AML-193 (cell line): ENCODE measurements at places on chromosomes 2 and 18.

DNA sequence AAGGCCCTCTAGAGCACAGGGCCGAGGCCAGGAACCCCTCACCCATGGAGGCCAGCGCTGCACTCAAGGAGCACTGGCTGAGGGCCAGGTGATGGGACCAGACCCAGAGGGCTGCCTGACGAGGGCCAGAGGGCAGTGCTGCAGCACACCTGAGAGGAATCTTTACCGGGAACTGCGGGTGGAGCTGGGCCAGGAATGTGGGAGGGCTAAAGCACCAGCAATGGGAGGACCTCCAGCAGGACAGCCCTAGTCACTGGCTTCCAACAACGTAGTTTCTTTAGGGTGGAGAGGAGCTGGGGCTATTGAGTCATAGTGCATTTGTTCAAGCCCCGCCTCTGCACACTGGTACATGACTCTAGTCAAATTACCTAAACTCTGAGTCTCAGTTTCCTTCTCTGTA, 143.4 kb downstream of the TMEM17 start:
- no peak for DNase-seq

- no peak for DNase-seq
Measured at GRCh38 chr2:38512211-38512610, 90.5 kb downstream of the HNRNPLL start.

DNA sequence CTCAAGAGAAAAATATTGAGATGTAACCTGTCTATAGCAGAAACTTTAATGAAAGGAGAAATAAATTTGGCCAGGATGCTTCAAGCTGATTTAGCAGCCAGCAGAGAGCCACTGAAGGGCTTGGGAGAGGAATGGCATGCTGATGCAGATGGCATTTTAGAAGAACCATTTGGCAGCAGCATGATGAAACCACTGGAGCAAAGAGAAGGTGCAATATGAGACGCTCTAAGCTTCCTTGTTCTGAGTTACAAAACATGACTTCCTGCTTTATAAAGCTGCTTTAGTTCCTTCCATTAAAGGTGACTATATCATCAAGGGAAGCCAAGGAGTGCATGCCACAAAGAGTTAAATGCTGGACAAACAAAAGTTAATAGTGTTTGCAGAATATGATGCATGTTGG, 189.7 kb downstream of the PID1 start:
- DNase-seq: peak; percentile 19

DNA sequence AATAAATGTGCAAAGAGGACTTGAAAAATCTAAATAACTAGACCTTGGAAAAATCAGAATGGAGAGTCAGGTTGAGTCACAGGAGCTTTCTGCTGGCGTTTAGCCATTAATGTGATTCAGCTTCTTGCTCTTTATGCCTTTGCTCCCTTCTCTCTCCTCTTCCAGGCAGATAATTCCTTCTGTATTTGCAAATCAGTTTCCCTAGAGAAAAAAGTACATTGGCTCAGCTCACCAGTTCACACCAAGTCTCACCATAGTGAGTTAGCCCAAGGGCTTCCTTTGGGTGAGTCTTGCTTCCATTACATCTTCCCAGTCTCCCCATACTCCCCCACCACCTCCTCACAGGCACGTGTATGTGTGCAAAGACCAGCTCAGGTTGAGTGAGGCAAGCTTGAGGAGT, 73.6 kb downstream of the CYBRD1 start:
- no peak for DNase-seq

GRCh38 chr18:45686891-45687611, 36.9 kb upstream of the SLC14A1 start:
- peak; percentile 99 for DNase-seq

DNA sequence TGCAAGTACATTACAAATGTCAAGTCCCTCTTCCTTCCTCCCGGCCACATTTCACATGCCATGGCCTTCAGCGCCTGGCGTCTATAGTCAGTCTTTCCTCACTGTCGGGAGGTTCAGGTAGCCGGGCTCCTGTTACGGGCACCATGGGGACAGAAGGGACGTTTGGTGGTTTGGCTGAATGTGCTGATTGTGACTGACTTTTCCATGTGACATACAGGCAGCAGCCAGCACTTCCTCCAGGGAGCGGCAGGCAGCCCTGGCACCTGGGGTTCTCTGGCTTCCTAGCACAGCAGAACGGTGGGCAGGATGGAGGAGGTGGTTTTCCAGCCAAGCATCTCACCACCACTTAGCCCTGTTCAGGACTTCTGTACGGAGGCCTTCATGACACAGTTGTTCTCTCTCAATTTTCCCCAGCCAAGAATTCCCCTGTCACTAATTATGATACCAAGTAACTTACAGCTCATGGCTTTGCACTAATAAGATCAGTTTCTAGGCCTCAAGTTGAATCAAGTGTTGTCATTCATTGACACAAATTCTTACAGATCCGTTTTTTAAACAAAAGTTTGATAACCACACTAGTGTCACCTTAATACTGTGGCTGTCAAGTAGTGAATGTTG, 83.9 kb upstream of the REV1 start:
- no peak for DNase-seq

- no peak for DNase-seq
Measured at GRCh38 chr18:77042583-77042982, 90.0 kb downstream of the MBP start.

DNA sequence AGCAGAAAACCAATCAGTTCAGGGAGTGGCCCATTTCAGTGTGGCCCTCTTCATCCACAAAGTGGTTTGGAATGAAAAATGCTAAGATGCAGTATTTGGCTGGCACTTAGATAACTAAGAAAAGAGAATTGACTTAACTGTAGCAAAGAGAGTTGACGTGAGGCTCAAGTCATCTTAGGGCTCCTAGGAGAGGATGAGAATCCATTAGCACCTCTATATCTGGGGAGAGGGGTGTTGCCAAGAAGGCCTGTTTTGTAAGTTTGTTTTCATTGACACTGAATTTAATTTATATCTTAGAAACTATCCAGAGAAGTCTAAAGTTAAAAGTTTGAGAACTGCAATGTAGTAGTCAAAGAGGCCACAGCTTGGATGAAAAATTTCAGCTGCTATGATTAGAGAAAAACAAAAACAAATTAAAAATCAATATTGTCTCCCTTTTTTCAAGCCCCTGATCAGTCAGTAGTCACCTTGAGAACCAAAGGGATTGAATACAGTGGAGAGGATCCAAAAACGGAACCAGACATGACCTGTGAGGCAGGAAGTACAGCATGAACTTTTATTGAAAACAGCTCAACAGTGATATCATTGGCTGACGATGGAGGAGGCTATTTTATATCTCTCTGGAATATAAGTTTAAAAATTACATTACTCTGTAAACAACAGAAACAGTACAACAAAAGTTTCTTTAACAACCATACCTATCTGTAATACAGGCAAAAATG, 52.7 kb downstream of the PHLPP1 start:
- no peak for DNase-seq

- DNase-seq: no peak
Measured at GRCh38 chr2:218363736-218364135, 7.1 kb downstream of the CATIP start.

GRCh38 chr2:23681356-23682140, 245.4 kb downstream of the ATAD2B start:
- DNase-seq: no peak

DNA sequence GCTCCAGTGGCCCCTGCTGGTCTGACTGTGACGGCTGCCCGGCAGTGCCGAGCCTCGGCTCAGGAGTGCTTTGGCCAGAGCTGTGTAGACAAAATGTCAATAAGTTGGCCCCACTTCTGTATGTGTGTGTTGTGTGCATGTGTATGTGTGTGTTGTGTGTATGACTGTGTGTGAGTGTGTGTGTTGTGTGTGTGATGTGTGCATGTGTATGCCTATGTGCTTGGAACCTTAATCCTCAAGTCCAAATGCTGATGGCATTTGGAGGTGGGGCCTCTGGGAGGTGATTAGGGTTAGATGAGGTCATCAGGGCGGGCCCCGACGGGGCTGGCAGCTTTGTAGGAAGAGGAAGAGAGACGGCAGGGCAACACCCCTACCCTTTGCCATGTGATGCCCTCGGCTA, 269.0 kb downstream of the DCDC2C start:
- no peak for DNase-seq

GRCh38 chr2:234100686-234101085, 50.2 kb downstream of the SPP2 start:
- DNase-seq: no peak

DNA sequence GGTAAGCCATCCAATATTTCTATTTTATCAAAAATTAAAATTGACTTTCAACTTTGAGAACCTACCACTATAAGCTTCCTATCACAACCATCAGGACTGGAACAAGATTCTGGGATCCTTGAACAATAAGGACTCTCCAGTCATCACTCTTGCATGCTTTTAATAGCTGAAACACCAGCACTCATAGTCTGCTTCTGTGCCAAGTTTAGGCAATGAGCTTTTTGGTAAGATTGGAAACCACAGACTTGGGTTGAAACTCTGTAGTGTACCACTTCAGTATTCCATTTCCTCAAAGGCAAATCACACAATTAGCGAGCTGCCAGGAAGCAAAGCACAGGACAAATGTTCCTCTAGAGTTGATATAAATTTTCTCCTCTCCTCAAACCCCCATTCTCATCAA, 1065.8 kb upstream of the SLC39A10 start:
- no peak for DNase-seq

DNA sequence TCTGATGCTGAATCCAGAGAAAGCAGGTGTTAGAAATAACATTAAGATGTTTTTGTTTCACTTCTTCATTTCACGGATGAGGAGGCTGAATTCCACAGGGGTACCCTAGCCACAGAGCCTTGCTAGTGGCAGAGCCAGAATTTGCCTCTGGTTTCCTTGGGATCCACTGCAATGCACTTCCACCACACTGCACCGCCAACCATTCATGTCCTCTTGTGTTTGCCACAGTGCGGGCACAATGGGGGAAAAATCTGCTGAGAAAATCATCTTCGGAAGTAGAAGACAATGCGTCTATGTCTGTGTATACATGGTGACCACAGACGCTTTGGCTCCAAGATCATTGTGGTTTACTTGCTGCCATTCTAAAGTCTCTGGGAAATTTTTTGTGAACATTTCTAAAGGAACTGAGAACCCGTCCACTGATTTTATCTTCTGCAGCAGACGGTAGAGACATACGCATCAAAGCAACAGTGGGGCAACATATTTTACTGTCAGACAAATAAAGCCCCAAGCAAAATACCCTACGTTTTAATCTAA, 14.9 kb downstream of the ICOS start:
- no peak for DNase-seq

- peak; percentile 40 for DNase-seq
Measured at GRCh38 chr2:239882331-239882732, 142.8 kb downstream of the NDUFA10 start.

- no peak for DNase-seq
Measured at GRCh38 chr2:127829845-127830246, 18.9 kb upstream of the WDR33 start.

- DNase-seq: no peak
Measured at GRCh38 chr2:176160986-176161824, 4.1 kb downstream of the HOXD3 start.

GRCh38 chr18:7133181-7133580, 15.6 kb upstream of the LAMA1 start:
- no peak for DNase-seq

DNA sequence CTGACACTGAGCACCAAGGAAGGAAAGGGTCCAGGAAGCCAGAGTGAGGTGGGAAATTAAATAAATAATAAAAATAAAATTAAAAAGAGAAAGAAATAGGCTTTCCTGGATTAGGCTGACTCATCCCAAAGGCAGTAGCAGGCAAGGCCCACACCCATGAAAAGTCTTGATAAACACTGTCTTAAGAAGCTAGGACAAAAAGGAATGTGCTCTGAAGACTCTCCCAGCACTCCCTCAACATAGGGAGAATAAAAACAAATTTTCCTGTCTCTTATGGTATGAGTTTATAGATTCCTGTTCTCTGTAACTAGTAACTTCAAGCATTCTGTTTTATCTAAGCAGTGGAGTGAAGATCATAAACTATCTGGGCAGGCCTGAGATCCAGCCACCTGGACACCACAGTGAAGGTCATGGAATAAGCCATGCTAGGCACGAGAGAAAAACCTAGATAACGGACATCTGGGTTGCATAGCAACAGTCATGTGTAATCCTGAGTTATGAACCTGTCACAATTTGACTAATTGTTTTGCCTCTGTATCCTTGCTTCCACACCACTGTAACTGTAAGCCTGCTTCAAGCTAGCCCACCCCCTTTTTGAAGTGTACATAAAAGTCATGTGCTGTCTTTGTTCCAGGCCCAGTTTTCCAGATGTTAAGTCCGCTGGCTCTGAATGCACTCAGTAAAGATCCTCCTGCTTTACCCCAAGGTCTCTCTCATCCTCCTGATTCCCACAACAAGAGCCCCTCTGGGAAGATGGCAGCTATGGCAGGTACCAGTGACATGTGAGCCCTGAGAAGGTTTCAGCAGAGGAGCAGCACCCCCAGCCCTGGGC, 107.8 kb downstream of the NDUFA10 start:
- DNase-seq: no peak

DNA sequence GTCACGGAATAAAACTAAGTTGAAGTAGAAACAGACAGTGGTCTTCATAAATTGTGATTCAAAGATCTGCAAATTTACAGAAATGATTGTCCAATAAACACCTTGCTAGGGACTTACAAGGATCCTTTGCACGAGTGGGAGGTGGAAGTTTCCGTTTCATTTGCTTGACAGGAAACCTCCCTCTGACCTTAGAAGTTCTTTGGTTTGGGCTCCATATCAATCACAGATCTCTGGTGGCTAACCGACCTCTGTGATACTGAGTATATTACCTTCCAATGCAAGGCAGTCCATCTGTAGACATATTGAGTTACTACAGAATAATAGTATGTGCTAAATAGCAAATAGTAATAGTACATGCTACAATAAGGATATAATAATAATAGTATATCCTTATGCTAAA, 33.7 kb upstream of the RNF152 start:
- DNase-seq: no peak

DNA sequence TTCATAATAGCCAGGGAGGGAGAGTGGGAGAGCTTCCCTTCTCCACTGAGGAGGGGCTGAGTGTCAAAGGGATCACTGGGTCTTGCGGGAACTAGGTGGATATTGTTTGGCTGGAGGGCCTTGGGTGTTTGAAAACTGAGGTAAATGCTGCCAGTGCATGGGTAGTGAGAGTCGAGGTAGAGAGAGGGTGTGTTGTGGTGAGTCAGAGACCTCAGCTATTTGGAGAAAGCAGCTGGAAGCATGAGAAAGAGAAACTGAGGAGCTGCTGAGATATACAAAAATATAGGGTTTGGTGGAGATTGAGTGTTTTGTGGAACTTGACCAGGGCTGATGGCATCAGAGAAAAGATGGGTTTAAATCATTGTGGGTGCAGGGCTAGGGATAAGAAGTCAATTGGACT, 127.0 kb upstream of the CCDC195 start:
- no peak for DNase-seq

DNA sequence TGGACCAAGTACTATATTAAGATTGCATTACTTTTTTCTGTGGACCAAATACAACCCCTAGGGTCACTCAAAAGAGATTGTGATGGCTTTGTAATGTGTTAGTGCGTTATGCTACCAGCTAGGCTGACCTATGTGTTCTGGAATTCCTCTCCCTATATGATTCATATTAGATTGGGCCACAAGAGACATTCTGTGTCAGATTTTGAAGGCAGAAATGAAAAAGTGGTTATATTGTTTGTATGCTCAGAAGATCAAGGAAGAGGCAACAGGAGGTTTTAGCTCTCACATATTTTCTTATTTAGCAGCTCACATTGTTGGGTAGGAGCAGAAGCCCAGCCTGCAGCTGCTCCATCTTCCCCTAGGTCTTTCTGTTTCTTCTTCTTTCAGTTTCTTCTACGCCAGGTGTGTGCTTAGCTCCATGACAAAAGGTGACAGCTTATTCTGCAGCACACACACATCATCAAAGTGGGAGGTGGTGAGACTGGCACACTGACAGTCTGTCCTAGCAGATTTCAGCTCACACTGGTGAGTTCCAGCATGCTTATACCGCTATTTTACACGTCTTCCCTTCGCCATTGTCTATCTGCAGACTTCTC, 156.8 kb upstream of the UBE2E3 start:
- no peak for DNase-seq

- DNase-seq: no peak
Measured at GRCh38 chr2:64228918-64229317, 84.7 kb upstream of the PELI1 start.
